Stimulated activated CD8-positive, alpha-beta memory T cell treated with anti-CD3 and anti-CD28 coated beads, Interleukin-15, amount 100 ng/mL, for 48 hours (primary cell): ENCODE measurements at places on chromosomes 7 and 10.

GRCh38 chr7:129721068-129721467 is 109.5 kb downstream of the NRF1 start:
- DNase-seq = no peak

DNA sequence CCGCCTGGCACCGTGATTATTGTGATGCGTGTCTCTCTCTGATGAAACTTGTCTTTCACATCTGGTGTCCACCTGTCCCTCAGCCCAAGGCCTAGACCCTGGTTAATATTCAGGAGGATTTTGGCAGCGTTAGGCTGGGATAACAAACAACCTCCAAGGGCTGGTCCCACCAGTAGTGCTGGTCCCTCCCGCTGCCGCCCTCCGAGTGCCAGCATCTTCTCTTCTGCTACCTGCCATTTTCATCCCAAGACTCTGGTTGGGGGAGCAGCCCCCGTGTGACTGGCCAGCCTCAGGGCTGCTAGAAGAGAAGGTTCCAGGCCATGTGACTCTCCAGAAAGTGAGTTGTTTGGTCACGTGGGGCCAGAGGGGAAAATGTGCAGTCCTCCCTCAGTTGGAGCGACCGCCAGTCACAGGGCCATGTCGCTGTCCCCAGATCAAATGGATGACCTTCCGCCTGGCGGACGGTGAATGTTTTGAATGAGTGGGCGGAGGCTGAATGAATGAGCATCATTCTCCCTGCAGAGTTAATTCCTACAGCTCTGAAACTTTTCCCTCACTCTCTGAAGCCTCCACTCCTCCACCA is 479.9 kb upstream of the FOXK1 start:
- no peak for DNase-seq

- no peak for DNase-seq
These were observed 19.5 kb upstream of the CYREN start for GRCh38 chr7:135189961-135190360.

DNA sequence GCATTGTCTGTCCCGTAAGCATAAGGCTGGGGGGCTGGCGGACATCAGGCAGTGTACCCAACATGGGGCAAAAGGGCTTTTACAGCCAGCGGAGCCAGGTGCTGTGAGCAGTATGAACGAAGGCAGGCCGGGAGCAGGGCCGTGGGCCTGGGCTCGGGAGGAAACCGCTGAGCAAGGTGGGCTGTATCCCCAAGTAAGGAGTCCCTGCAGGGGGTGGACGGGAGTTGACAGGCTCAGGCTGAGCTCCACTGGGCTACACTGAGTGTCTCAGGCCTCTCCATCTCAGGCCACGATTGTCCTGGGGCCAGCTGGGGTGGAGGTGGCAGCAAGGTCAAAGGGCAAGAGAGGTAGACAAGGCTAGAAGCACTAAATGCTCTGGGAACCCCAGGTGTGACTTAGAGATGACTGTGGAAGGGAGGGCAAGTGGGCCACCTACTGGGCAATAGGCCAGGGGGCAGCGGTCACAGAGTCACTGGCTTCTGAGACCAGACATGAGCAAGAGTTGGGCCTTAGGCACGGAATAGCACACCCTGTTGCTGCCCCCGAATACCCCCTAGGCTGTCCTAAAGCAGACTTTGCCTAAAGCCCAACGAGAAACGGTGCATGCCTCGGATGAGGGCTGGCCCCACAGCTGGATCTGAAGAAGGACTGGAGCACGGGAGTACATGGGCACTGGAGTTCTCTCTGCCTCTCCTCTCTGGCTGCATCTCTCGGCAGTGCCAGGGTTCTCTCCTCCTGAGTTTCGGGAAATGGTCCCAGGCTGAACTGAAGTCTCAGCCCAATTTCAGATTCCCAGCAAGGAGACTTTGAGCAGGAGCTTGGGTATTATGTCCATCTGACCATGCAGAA is 10.8 kb upstream of the RAMP3 start:
- DNase-seq = no peak

GRCh38 chr7:5495581-5496375 is 72.1 kb upstream of the TNRC18 start:
- DNase-seq = no peak

DNA sequence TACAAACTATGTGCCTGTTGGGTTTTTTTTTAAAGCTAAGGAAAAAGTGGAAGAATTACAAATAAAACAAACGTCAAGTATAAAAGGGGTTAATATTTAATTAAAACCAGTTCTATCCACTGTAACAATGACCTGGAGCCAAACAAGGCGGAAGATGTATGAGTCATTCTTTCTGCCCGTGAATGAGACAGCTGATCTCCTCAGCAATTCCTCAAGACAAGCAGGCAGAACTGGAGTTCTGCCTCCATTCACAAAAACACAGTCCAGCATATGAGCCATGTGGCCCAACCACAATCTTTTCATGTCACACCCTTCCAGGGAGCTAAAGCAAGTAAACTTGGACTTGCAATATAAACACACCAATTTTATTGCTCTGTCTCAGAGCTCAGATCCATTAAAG is 8.4 kb downstream of the ETV1 start:
- DNase-seq = no peak

DNA sequence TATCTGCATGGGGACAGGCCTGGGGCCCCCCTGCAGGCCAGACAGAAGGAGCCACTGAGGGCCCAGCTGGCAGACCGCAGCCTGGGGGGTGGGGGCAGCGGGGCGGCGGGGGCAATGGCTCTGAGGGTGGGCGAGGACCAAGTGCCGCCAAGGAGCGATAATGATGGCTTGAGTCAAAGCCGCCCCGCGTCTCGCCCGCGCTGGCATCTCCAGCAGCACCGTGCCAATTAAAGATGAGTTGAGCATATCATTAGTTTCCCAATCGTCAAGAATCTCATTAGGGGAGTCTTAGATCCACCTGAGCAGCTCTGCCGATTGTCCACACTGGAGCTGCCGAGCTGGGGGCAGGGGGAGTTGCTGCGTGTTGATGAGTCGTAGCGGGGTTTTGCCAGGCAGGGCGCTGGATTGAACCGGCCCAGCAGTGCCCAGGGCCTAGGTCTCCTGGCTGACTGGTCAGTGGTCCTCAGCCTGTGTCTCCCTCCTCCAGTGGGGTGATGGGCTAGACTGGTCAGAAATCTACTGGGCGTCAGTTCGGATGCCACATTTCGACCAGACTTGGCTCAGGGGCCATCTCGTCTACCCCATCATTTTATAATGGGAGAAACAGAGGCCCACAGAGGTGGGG is 41.0 kb upstream of the PSMG3 start:
- no peak for DNase-seq

DNA sequence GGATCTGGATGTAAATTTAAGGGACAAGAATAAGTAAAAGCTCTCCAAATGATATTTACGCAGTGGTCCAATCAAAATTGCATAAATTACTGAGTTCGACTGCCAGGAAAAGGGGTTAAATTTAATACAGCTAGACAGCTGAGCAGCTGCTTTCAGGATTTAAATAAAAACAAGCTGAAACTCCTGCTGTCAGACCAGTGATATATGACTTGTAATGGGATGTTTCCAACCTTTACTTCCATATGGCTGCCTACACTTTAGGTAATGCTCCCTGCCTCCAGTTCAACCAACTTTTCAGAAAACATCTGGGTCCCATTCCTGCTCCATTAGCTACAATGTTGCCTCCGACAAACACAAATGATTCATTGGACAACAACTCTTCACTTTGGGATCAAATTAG is 326.3 kb upstream of the DGKB start:
- no peak for DNase-seq

DNA sequence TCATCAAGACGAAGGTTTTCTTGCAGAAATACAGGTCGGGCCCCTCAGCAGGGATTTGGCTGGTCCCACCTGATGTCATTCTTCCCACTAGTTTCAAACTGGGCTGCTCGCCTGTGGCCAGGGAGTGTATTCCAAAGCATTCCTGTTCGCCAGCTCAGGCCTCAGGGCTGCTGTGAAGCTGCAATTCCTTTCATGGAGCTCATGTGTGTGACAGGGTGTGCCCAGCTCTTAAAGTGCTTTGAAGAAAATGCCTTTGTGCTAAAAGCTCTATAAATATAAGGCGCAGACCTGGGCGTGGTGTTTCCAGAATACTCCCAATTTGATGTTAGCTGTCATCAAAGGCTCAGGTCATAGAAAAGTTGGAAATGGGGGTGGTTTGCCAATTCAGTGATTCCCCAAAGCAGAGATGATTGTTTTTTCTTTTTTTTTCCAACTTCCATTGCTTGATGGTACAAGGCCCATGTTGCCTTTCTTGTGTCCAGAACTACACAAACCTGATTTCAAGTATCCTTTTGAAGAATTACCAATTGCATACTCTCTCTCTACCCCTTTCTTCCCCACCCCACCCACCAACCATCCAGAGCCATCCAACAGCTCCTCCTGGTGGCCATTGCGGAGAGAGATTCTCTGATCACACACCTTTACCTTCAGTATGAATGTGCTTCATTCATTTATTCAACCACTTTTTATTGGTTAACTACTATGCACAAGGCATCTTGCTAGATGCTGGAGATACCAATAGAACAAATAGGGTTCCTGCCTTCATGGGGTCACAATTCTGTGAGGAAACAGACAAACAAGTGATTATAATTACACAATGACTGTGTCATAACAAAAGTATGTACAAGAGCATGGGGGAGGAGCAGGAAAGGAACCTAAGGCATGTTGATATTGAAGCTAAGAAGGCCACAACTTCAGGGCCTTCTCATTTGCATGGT is 297.3 kb upstream of the LYZL1 start:
- peak; percentile 3 for DNase-seq

DNA sequence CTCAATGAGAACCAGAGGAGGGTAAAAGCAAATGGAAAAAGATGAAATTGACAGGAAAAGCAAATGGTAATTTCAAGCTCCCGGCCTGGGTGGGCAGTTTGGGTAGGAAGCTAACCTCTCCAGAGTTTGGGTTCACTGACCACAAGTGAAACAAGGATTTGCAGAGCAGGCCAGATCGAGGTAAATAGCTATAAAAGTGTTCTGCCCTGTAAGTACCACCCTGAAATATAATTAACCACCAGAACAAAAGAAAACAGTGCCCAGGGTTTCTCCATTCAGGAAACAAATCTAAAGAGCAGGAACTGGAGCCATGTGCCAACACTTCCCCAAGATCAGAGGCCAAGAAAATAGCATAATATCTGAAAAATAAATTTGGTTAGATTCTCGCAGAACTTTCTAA is 276.7 kb upstream of the MEOX2 start:
- DNase-seq = no peak

GRCh38 chr10:33776419-33777070 is 442.1 kb upstream of the NRP1 start:
- no peak for DNase-seq

DNA sequence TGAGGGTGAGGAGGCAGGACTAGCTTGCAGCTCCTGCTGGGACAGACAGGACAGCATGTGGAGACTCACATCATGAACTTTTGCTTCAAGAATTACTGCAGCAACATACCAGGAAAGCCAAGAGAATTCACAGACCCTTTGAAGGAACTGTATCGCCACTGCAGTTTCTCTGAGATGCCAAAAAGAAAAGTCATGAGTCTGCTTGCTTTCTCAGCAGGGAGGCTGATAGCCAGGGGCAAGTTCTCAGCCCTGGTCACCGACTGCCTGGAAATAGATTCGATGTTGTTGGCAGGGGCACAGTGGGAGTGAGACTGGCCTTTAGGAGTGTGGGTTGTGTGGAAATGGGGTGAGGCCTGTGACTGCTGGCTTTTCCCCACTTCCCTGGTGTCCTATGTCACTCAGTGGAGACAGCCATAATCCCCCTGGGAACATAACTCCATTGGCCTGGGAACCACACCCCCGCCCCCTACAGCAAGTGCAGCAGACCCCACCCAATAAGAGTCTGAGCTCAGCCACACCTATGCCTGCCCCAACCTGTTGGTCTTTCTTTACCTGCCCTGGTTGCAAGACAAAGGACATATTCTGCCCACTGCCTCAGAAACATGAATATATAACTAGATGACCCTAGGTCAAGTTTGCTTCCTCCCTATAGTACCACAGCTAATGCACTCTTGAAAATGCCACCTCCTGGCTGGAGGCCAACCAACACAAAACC is 1.6 kb upstream of the SAMD9 start:
- no peak for DNase-seq

GRCh38 chr10:87594864-87595263 is 64.8 kb upstream of the PAPSS2 start:
- no peak for DNase-seq

GRCh38 chr7:63113713-63114285 is 884.9 kb upstream of the ZNF722 start:
- no peak for DNase-seq

- no peak for DNase-seq
These were observed 23.1 kb upstream of the ITGA8 start for GRCh38 chr10:15742836-15743235.

GRCh38 chr10:25820472-25820871 is 113.6 kb upstream of the MYO3A start:
- DNase-seq = no peak

DNA sequence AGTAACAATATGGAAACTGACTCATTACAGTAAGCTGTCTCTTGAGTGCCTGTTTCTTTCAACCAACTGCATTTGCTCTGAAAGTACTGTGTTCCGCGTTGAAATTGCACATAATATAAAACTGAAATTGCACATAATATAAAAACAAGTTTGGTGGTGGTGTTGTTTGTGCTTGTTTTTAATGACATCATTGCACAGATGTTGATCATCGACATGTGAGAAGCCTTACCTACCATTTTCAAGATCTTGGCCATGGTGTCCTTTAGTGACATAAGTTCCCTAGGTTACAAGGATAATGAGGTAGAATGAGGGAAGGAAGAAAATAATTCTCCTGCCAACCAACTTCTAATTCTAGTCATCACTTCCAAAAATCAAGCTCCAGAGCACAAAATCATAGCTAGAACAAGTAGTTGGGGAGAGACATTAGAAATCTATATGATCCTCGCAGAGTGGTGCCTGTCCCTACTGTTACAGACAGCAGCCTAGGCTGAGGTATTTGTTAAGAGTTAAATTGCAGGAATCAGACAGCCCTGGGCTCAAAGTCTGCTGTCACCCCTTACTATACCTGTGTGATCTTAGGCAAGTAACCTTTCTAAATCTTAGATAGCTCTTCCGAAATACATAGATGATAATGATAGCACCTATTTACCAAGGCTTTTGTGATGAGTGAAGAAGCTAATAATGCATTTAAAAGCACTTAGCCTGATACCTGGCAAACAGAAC is 29.3 kb downstream of the DOCK4 start:
- no peak for DNase-seq

DNA sequence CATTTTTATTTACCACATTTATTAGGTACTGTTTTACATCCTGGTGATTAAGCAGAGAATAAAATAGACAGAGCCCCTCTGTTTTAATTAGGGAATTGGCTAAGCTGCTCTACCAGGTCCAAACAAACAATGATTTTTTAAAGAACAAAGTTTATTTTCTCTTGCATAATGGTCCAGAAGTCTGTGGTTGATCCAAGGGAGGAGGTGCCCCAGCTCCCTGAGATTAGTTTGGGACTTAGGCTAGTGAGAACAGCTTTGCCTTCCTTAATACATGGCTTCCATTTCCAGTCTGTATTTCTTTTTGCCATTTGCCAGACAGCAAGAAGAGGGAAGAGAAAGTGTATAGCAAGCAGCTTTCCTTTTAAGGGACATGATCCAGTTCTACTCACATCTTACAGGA is 2.9 kb upstream of the MIOS start:
- DNase-seq = no peak

DNA sequence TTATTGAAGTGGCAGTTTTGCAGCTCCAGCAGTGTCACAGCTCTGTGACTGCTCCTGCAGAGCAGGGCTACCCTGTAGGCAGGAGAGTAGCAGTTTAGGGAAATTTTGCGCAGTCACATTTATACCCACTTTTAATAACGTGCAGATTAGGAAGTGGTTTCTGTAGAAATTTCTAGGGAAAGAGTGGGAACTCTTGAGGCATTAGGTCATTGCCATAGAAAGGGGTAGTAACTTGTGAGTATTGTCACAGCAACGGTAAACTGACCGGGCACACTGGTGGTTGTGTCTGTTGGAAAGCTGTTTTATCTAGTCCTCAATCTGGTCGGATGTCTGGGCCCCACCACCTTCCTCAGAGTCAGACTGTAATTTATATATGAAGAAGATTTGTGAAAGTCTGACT is 51.9 kb downstream of the CDC14C start:
- DNase-seq = no peak
